ENCODE measurements at places on chromosomes 2 and 18.

GRCh38 chr18:7678801-7679200 lies 111.7 kb downstream of the PTPRM start:
- DNase-seq = no peak

- no peak for DNase-seq
Observed at GRCh38 chr2:160255408-160255807, 55.3 kb upstream of the ITGB6 start.

- DNase-seq = peak; percentile 66
Observed at GRCh38 chr2:3780477-3781402, 77.4 kb downstream of the DCDC2C start.

- DNase-seq = peak; percentile 23
Observed at GRCh38 chr2:134919341-134920210, 954 bp downstream of the CCNT2 start.

DNA sequence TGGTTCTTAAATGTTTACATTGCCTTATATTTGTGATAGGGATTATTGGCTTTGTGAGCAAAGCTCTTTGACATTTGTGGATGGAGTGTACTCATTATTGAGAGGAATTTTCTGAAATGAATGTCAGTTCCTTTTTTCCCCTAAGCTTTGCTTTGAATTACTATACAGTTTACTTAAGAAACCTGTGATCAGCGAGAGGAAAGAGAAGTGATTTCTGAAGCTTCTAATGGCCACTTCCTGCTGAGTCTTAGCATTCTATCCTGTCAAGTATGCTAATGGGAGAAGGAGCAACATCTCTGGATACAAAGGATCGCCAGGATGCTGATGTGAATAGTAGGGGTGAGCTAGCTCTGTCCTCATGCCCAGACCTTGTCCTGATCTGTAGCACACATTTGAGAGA lies 47.8 kb upstream of the MGAT5 start:
- peak; percentile 48 for DNase-seq

DNA sequence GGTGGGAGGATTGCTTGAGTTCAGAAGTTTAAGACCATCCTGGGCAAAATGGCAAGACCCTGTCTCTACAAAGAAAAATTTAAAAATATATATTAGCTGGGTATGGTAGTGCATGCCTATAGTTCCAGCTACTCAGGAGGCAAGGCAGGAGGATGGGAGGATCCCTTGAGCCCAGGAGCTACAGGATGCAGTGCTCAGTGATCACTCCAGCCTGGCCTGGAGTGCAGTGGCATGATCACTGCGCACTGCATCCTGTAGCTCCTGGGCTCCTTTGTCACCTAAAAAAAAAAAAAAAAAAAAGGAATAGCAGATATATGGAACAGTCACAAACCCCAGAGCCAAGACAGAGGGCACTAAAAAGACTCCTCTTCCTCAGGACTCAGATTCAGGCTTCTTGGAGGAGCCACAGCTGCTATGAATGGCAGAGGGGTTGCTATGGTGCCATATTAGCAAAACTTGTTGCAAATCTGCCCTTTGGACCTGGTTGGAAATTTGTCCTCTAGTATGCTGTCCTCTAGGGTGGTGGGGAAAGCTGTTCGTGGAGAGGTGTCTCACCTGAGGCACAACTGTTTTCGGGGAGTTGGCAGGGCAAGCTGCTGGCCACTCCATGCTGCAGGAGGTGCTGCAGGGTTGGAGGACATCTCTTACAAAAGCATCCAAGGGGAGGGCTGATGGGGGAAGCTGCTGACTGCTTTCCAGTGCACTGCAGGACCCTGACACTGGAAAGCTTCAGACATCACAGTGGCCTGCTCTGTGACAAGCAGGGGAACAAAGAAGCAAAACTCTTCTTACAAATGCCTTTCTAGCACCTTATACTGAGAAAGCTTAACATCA lies 22.7 kb downstream of the CYP20A1 start:
- DNase-seq = no peak

DNA sequence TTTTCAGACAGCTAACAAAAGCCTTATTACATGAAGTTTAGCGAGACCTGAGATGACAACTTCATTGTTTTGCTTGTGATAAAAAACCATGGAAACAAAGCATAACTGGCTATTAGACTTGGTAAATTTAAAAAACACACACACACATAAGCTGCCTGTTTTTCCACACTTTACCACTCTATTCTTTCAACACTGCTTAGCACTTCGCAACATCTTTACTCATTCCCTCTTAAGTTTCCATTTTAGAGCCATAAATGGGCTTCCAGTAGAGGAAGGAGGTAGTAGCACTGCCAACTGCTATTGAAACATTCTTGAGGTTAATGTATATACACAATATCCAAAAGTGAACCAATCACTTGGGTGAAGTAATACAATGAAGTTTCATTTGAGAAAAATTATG lies 54.1 kb downstream of the BAZ2B start:
- DNase-seq = no peak

DNA sequence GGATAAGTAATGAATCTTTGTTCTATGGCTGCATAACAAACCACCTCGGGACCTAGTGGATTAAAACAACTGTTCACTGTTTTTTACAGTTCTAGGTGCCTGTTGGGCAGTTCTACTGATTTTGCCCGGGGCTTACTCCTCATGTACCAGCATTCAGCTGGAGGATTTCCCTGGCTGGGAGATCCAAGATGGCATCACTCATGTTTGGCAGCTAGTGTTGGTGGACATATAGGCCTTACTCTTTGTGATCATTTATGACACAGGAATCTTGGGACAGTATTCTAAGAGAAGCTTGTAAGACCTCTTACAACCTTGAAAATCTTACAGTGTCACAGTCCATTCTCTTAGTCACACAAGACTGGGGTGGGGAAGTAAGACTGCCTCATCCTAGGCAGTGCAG lies 4.6 kb downstream of the MARCHF7 start:
- no peak for DNase-seq

DNA sequence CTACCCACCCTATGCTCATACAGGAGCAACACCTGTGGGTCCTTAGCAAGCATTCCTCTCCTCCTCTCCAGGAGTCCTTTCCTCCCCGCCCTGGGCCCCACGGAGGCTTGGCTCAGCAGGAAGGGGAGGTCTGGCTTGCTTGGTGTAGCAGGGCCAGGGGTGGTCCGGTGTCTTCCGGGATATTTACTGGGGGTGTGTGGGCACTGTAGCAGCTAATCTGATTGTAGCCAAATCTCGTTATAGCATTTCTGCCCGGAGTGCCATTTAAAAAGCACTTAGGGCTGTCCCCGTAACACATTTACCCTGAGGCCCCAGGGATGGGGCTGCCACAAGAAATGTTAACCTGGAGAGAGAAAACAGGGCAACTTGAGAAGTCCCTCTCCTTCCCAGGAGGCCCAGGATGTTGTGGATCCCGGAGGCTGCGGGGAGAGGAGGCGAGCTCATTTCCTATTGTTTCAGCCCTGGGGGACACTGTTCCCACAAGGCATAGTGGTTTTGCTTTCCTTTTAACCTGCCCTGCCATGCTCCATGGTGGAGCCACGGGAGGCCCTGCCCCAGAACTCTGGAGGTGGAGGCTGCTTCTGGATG lies 134.5 kb downstream of the CLIP4 start:
- no peak for DNase-seq

GRCh38 chr2:49306925-49307324 lies 152.6 kb upstream of the FSHR start:
- no peak for DNase-seq

GRCh38 chr2:181761175-181761574 lies 80.9 kb upstream of the NEUROD1 start:
- DNase-seq = no peak

- DNase-seq = no peak
Observed at GRCh38 chr2:66813976-66814375, 379.1 kb downstream of the MEIS1 start.

- no peak for DNase-seq
Observed at GRCh38 chr18:35936951-35937350, 35.5 kb upstream of the RMP24 start.

- no peak for DNase-seq
Observed at GRCh38 chr2:10497797-10498251, 49.7 kb upstream of the ODC1 start.

GRCh38 chr2:220434385-220434784 lies 807.0 kb downstream of the SLC4A3 start:
- DNase-seq = no peak

GRCh38 chr2:239143858-239144712 lies 256.7 kb downstream of the HDAC4 start:
- DNase-seq = peak; percentile 40

GRCh38 chr2:162704496-162704895 lies 134.1 kb downstream of the KCNH7 start:
- DNase-seq = no peak

DNA sequence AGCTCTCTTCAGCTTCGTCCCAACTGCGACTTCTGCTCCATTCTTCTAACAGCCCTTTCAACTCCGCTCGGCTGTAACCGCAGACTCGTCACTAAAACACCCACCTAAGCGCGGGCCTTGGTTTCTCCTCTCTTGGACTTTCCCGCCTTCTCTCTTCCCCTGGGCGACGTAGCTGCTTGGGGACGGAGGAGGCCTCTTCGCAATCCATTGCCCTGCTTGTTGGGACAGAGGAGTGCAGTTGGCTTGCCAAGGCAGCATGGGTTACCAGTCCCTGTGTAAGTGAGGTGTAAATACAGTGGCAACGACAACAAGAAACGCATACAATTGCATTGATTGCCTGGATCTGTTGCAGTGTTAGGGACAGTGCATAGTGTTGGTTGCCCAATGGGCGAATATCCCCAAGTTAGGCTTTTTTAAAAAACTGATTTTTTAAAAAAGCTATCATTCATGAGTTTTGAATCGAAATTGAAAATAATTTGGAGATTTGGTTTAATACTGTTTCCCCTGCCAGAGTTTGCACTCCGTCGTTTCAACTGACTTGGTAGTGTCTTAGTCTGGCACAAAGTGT lies 484 bp upstream of the DARS1 start:
- no peak for DNase-seq

DNA sequence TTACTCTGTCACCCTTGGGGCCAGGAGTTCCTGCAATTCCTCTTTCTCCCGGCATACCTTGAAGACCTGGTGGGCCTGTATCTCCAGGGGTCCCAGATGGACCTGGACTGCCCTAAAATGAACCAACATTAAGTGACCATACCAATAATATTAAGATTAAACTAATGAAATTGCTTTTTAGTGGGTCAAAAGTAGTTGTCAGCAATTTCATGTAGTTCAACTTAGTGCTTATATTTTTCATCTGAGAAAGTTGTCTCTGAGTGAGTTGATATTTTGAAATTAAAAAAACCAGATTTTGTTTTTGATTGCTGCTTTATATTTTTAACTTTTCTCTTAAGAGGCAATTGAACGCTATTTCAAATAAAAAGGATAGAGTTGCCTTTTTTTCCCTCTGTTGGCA lies 83.1 kb downstream of the COL3A1 start:
- DNase-seq = no peak

- DNase-seq = no peak
Observed at GRCh38 chr2:77666251-77666980, 144.2 kb upstream of the LRRTM4 start.
